GM06990 (cell line): ENCODE measurements at places on chromosomes 3 and 15.

GRCh38 chr15:45030743-45031142 is 7.7 kb downstream of the SORD start:
- no peak for DNase-seq

- DNase-seq = no peak
These were observed 495.2 kb upstream of the TBL1XR1 start for GRCh38 chr3:177692304-177692975.

GRCh38 chr15:64888336-64888735 is 23.4 kb upstream of the ANKDD1A start:
- DNase-seq = no peak

DNA sequence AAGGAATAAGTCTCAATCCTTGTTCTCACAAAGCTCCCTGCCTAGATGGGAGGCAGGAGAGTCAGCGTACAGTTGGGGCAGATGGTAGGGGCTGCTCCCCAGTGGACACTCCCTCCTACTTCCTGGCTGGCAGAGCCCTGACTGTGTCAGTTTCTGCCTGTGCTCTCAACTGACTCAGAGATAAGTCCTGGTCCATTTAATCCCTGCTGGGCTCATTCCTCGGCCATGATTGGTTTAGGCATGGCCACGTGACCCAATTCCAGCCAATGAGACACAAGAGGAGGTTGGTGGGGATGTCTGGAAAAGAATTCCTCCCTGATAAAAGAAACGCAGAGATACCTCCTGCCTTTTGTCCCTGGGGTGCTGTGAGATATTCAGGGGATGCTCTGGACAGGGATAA is 118.1 kb upstream of the SLC6A11 start:
- no peak for DNase-seq

- no peak for DNase-seq
These were observed 5.6 kb downstream of the PPCDC start for GRCh38 chr15:75028991-75029377.

DNA sequence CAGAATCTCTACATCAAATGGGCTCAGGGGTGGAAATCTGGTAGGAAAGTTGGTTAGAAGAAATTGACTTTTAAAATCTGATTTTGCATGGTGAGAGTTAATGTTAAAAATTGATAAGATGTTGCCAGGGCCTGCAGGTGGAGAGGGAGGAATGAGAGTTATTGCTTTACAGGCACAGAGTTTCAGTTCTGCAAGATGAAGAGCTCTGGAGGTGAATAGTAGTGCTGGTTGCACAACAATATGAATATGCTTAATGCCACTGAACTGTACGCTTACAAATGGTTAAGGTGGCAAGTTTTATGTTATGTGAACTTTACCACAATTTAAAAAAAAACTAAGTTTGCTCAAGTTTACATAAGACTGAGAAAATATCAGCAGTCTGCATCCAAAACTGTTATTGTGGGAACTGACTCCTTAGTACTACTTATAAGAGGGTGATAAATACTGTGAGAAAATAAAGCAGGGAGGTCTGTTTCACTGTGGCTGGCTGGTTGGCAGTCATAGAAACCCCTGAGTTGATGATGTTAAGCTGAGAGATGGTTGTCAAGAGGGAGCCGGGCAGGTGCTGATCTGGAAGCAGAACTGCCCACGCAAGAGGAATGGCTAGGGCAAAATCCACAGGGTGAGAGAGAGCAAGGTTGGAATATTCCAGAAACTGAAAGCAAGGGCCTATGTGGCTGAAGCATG is 144.9 kb downstream of the EDEM1 start:
- no peak for DNase-seq

DNA sequence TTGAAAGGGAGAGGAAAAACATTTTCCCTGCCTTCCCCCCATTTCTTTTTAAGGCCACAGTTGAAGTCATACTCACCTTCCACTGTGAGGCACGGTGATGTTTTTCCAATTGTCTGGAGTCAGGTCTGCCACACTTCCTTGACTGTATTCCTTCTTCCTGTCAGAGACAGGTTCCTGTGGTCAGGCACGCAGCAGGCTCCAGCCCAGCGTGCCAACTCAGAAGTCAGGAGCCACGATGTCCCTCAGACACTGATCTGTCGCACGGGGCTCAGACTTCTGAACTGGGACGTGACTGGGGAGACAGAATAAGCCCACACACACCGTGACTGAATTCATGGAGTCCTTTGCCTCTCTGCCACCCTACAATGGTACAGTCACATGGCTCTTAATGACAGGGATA is 41.2 kb upstream of the ADAMTS9 start:
- DNase-seq = no peak

GRCh38 chr3:58766587-58767282 is 100.2 kb upstream of the FAM3D start:
- no peak for DNase-seq

DNA sequence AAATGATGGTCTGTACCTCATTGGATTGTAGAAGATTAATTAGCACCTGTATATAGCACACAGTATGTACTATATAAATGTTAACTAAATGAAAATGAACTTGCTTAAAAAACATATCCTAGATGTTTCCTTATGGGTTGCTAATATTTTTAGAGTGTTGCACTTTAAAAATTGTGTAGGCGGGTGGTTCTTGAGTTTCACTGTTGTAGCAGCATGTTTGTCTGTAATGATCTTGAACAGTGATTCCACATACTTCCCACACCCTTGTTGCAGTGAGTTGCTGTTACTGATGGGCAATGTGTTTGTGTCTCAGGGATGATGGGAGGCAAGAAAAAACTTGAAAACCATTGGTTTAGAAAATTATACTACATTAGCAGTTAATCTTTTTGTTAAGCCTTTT is 22.0 kb downstream of the USP3 start:
- no peak for DNase-seq

DNA sequence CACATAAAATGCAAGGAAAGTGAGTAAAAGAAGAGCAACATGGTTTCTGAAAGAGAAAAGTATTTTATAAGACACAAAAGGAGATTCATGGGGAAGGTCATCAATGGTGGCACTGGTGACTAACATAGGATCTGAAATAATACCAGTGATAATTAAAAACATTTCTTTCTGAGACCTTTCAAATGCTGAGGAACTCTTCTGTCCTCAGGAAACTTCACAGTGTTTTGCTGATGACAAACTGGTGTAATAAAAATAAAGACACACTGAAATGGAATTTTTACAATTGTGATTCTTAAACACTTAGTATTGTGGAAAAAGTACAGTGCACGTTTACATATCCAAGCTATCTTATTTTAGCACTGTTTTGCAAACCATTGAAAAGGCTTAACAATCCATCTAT is 80.4 kb upstream of the ZBTB20 start:
- DNase-seq = no peak

DNA sequence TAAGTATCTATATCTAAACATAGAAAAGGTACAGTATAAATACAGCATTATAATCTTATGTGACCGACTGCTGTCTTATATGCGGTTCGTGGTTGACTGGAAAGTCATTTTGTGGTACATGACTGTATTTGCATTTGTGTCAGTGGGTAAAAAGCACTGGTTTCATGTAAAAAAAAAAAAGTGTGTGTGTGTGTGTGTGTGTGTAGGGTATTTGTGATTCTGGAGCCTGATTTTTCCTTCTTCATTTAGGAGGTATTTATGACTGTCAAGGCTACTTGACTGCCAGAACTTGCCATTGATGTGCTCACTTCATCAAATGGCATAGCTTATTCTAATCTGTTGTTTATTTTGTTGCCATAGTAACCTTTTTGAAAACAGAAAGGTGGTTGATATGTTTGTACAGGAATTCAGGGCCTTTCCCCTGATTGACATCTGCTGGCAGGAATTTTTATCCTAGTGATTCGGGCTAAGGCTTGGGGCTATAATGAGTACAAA is 63.2 kb downstream of the AKAP13 start:
- no peak for DNase-seq

DNA sequence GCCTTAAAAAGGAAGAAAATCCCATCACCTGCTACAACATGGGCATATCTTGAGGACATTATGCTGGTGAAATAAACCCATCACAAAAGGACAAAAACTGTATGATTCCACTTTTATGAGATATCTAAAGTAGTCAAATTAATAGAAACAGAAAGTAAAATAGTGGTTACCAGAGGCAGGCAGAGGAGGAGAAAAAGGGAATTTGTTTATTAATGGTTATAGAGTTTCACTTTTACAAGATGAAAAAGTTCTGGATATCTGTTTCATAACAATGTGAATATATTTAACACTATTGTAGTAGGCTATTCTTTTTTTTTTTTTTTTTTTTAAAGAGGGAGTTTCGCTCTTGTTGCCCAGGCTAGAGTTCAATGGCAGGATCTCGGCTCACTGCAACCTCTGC is 40.4 kb downstream of the DPH3 start:
- no peak for DNase-seq

- no peak for DNase-seq
These were observed 380.2 kb downstream of the TIGIT start for GRCh38 chr3:114674036-114674435.

DNA sequence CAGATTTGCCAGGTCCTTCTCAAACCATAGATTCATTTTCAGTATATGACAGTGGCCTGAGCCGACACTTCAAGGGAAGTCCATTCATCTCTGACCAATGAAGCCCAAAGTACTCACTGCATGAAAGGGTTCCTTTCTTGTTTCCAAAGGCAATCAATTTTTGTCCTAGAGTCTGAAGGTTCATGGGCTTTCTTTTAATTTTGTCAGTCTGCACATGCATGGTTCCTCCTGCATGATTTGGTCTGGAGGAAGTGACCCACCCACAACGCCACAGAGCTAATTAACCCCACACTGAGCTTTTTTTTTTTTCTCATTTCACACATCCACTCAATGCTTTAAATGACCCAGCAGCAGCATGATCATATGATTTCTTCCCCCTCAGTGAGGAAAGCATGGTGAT is 216.4 kb downstream of the TIGIT start:
- no peak for DNase-seq

GRCh38 chr3:191244242-191244867 is 45.3 kb downstream of the OSTN start:
- no peak for DNase-seq

- DNase-seq = no peak
These were observed 55.3 kb downstream of the CLDN1 start for GRCh38 chr3:190266913-190267290.

DNA sequence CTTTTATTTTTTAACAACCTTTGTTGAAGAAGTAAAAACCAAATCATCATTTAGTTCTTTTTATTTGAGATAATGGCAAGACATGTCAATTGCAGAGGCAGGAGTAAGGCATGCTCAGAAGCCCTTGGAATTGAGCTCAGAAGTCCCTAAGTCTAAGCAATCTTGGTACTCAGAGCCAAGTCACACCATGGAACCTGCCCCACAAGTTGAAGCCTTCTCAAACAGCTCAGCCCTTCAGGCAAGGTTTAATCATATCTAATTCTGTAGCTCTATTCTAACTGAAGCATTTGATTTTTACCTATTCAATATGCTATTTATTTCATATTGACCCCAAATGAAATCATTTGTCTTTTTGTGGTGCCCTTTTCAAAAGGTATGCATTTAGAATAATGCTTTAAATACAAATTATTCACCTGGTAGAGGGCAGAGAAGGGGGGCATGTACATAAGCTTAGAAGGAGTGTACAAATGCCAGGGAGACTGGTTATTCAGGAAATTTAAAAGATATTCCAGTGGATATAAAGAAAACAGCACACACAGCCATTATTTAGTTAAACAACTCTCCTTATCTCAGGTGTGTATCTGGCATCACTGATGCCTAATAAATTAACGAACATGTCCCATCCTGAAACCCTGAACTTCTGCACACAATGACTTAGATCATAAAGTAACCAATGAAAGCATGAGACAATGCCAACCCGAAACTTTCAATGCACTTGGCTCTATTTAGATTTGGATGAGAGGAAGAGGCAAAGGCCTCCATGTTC is 26.2 kb upstream of the TOP2B start:
- no peak for DNase-seq

GRCh38 chr15:54820098-54820497 is 376.6 kb downstream of the RSL24D1 start:
- DNase-seq = no peak

DNA sequence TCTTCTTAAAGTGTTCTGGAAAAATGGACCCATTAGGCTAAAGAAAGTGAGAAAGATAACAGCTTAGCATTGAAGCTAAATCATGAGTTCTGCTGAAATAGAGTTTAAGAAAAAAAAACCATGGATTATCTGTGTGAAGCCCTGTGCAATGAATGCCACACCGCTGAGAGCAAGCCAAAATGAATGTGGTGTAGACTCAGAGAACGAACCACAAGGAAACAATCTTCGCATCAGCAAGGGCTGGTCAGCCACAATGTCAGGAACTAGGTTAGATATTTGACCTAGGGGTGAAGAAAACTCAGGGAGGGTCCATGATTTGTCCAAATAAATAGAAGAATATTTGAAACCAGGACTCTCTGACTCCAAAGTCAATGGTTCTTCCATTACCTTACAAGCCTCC is 91.4 kb upstream of the MEX3B start:
- DNase-seq = no peak
